ENCODE measurements at places on chromosomes 2 and 18.

- DNase-seq = no peak
Measured at GRCh38 chr2:101883860-101884259, 107.9 kb upstream of the IL1R2 start.

- DNase-seq = no peak
Measured at GRCh38 chr18:59672235-59672711, 24.9 kb downstream of the CCBE1 start.

GRCh38 chr18:40983835-40984234 is 971.2 kb upstream of the PIK3C3 start:
- no peak for DNase-seq

DNA sequence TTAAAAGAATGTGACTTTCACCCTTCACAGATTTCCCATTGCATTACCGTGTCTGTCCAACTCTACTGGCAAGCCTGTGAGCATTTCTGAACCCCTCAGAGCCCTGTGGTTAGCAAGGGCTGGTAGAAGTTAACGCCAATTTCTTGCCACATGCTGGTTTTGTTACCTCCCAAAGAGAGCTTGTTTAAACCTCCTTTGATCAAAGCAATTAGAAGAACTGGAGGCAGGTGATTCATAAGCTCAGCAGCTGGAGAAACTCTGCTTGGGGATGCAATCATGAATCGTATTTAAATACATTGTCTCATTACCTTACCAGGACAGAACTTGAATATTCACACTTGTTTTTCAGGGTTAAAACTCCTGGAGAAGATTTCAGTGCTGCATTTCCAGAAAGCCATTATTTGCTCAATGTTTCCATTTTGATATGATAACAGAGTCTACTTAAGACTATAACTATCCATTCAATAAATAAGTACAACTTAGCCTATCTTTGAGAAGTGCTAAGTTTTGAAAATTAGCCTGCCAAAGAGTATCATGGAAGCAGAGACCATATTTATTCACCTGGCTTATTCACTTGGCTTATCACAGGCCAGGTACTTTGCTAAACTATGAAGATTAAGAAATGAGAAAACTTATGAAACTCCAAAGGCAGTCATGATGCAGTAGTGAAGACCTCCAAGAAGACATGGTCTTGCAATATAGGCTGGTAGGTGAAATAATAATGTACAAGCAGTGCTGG is 292.8 kb downstream of the INSIG2 start:
- no peak for DNase-seq

DNA sequence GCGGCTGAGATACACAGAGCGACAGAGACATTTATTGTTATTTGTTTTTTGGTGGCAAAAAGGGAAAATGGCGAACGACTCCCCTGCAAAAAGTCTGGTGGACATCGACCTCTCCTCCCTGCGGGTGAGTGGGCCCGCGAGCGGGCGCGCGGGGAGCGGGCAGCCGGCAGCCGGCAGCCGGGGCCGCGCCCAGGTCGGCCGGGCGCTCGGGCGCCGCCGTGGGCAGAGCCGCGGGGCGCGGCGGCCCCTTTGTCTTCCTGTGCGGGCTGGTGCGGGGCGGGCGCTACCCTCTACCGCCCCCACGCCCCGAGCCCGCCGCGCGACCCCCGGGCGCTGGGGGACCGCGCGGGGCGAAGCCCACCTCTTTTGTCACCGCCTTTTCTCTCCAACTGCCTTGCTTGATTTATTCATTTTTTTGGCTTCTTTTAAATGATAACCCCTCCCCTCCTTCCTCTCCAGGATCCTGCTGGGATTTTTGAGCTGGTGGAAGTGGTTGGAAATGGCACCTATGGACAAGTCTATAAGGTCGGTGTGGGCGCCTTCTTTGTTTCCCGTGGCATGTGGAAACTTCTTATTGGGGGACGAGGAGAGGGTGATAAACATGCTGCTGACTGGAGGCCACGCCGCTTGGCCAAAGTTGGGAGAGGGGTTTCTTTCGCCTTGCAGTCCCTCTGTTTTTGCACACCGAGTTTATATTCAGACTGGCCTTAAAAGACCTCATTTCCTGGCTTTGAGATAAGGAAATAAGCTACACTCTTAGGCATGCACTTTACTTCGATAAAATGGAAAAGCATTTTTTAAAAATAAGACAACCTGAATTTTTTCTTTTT is 722 bp downstream of the MAP4K4 start:
- DNase-seq = no peak

DNA sequence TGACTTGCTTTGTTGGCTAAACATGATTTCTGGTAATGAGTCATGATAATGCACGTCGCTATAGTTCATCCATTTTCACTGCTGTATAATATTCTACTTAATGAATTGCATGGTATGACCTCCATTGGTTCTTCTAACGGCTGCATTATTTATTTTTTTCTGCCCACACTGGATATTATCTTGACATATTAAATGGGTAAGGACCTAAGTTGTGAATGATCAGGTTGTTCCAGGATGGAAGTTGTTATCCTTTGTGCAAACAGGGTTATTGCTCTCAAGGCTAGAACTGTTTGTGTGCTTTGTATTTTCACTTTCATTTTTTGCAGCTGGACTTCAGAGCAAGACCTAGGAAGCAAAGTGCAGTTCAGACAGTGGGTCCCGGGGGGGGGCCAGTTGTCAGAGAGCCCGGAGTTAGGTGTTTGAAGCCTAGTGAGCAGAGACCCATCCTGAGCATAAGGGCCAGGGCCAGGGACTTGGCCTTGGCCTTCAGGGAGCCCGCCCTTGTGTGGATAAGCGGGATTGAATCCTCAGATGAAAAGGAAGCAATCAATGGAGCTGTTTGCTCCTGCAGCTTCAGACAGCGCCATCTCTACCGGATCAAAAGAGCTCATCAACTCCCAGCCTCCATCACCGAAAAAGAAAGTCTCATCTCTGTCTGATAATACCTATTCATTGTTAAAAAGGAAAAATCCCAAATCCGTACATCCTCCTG is 48.2 kb downstream of the AGAP1 start:
- no peak for DNase-seq

- DNase-seq = no peak
Measured at GRCh38 chr2:88074854-88075292, 7.2 kb downstream of the SMYD1 start.

DNA sequence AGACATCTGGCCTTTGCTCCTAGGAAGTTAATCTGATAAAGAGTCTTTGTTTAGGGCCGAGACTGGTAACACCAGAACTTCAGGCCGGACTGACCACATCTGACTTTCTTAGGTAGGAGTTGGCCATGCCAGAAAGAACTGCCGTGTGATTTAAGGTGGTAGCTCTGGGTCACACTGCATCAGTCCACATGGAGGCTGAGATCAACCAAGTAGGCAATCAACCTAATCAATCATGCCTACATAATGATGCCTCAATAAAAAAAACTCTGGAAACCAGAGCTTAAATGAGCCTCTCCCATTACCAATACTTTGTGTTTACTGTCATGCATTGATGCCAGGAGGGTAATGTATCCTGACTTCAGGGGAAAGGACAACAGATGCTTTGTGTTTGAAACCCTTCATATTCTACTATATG is 44.1 kb upstream of the ORC2 start:
- DNase-seq = no peak

GRCh38 chr2:76330865-76331264 is 620.1 kb upstream of the GCFC2 start:
- no peak for DNase-seq

DNA sequence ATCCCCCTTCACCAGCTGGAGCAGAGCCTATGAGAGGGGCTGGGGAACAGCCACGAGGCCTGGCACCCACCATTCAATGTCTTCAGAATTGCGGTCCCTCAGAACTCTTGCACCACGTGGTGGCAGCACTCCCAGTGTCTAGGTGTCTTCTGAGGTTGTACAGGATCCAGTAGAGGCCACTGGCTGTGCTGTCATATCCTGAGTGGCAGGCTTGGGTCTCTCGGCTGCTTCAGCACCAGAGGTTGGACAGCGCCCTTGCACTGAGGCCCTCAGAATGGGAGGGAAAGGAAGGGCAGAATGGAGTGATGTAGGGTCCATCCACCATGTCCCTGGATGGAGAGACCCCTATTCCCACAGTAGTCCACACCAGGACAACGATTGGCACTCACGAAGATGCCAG is 112.0 kb upstream of the TEKT4 start:
- DNase-seq = no peak

DNA sequence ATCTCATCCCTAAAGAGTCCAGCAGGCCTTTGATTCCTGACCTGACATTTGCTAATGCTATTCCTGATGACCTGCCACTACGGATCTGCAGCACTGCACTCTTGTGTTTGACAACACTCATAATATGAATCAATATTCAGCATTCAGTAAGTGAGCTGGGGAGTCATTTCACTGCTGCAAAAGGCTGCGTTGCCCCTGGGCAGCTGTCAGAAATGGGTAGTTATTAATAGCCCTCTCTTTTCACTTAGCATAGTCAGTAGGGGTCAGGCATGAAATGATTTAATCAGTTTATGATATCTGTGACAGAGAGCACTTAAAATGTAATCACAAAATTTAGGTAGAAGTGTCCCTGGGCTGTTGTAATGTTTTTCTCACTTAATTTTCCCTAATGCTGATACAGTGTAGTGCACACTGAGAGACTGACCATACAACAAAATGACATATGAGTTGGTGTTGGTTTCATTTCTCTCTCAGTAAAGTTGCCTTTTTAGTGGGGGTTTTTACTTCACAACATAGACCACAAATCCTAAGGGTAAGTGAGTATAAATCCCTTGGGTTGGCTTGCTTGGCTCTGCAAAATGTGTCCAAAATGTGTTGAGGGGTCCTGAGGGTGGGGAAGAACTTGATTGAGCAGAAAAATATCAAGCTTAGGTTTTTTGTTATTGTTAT is 184.8 kb downstream of the CAMKMT start:
- DNase-seq = no peak

GRCh38 chr2:176147800-176148496 is 3.4 kb upstream of the HOXD4 start:
- no peak for DNase-seq

DNA sequence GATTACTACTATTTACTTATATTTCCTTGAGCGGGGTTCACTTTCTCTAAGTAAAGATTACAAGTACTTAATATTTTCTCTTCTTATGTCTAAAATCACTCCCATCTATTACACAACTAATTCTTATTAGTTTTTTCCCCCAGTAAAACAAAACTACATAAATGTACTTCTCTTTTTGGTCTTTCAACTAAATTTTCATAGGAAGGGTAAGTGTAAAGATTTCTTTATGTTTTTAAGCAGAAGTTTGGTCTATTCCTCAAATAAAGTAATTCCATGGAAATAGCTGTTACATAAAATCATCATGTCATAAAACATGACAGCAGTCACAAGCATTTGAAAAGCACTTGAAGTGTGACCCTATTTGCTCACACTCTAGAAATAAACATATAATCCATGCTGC is 249.0 kb downstream of the ZEB2 start:
- DNase-seq = no peak

DNA sequence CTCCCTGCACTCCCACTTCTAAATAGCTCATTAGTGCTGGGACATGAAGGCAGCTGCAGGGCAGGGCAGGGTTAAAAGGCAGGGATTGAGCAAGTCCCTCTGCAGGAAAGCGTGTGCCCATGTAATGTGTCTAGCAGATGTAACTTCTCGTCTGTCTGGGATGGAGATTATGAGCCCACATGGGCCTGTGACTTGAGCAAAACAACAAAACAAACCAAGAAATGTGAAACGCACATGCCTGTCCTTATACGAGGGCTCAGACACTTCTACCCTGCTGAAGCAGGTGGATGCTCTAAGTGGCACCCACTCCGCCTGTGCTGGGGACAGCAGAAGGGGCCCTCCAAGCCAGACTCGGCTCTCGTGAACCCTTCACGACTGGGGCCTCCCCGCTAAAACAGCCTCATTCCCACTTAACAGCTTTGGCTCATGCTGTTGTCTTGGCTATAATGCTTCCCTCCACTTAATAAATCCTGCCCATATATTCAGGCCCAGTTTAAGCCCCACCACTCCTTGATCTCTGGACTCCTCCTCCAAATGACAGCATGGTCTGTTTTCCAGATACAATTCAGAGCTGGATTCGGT is 40.9 kb downstream of the TMEM247 start:
- DNase-seq = no peak

DNA sequence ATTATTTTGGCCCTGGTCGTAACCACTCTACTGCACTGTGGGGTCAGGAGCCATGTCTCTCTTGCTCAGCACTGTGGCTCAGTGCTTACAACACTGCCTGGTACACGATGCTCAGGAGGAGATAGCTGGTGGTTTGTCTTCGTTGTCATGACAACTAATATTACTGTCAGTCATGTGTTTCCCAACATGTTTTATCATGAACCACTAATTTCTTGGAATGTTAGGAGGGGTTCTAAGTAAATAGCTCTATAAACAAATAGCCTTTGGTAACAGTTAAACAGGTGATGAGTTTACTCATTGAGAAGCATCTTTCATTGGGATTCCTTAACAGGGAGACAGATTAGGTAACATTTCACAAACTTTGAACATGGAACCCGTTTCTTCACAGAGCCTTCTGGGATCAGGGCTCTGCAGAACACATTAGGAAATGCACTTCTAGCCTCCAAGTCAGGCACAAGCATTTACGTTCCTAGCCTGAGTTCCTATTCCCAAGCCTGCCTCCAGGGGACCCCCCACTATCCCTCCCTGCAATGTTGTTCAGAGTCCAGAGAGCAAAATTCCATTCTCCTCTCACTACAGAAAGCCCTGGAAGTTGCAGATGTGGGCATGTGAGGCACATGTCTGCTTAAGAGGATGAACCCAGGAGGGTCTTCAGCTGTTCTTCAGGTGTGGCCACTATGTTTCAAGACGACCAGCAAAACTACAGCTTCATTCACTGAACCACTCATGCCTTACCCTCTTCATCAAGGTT is 6.4 kb upstream of the RBM44 start:
- no peak for DNase-seq

GRCh38 chr2:36973320-36973719 is 7.0 kb upstream of the STRN start:
- no peak for DNase-seq

DNA sequence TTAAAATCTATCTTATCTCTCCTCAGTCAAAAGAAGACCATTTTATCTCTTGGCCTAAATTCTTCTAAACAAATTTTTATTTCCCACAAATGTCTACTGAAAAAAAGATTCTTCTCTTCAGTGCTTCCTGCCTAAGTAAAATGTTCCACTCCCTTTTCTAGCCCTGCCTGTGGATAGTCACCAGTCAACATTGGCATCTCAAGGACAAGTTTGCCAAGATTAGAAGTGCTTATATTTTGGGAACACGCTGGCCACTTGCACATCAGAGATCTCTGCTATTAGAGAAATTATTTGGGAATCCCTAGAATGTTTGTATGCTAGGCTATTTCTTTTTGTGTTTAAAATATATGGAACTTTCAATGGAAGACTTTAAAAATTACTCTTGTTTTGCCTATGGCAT is 758.2 kb upstream of the CDH7 start:
- DNase-seq = no peak

- DNase-seq = no peak
Measured at GRCh38 chr2:78427170-78427569, 598.3 kb upstream of the REG3G start.

Data from stimulated activated CD8-positive, alpha-beta memory T cell treated with anti-CD3 and anti-CD28 coated beads, Interleukin-4, amount 100 ng/mL, for 1 hour (primary cell).